ENCODE measurements at places on chromosomes 3 and 15. TPM values are rescaled to one million over a fixed set of nuclear protein-coding genes. Genes with fewer than 3 reads are reported as not detected.

GRCh38 chr3:186035277-186035676 is 73.6 kb downstream of the ETV5 start:
- DNase-seq = no peak

DNA sequence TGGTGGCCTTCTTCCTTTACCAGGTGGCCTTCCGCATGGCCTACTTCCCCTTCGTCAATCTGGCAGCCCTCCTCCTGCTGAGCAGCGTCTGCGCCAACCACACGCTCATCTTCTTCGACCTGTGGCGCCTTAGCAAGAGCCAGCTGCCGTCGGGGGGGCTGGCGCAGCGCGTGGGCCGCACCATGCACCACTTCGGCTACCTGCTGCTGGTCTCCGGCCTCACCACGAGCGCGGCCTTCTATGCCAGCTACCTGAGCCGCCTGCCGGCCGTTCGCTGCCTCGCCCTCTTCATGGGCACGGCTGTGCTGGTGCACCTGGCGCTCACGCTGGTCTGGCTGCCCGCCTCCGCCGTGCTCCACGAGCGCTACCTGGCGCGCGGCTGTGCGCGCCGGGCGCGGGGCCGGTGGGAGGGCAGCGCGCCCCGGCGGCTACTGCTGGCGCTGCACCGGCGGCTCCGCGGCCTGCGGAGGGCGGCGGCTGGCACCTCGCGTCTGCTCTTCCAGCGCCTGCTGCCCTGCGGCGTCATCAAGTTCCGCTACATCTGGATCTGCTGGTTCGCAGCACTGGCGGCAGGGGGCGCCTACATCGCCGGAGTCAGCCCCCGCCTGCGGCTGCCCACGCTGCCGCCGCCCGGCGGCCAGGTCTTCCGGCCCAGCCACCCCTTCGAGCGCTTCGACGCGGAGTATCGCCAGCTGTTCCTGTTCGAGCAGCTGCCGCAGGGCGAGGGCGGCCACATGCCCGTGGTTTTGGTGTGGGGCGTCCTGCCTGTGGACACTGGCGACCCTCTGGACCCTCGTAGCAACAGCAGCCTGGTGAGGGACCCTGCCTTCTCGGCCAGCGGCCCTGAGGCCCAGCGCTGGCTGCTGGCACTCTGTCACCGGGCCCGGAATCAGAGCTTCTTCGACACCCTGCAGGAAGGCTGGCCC is 9.9 kb downstream of the DISP2 start:
- peak; percentile 87 for DNase-seq

DNA sequence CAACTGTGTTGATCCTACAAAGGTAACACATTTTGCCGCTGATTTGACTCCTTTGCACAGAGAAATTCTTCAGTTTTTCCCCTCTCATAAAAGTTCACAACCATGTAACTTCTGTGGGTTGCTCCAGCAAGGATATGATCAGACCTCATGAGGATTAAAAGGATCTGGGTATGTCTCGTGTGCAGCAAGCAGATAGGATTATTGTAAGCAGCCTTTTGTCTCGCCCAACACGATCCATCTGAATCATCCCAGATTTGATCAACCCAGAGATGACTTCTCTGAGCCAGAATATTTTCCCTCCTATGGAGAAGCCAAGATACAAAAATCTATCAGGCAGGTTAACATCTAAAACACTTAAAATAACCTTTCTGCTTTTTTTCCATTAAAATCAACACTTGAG is 12.8 kb upstream of the BNIP2 start:
- no peak for DNase-seq

GRCh38 chr3:27681249-27681748 is 40.8 kb downstream of the EOMES start:
- peak; percentile 58 for DNase-seq

- no peak for DNase-seq
Measured at GRCh38 chr3:109234300-109234699, 82.0 kb downstream of the DPPA2 start.

Gene CACNA2D3
- 10.8 TPM for total RNA-seq

Gene CPLX3
- 0.07 TPM for total RNA-seq

Gene HAUS2
- total RNA-seq = 39.3 TPM
